ENCODE measurements at places on chromosomes 1 and 21.

DNA sequence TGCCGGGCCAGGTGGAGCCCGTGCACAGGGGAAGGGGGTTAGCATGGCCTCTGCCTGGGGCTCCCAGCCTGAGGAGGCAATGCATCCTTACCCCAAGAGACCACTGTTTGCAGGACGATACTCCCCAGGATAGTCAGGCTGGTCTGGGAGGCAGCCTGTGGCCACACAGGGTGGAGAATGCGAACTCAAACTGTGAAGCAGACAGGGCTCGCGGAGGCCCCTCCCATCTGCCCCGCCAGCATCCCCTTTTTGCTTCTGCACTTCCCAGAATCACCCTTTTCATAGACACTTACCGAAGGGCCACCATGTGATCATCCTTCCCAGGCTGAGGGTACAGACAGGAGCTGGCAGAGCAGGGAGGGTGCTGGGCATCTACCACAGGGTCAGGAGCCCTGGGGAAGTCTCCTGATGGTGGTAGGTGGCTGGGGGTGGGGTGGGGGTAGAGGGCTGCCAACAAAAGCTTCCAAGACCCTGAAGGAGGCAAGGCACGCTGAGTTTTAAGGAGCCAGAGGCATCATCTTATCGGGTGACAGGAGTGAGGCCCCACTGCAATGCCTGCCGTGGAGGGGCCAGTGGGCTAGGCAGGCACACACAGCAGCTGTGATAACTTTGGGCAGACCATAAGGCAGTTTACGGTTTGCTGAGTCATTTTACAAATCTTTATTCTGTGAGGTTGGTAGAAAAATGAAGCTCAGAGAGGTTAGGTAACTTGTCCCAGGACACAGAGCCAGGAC lies 31.3 kb upstream of the BTG2 start:
- no peak for DNase-seq

DNA sequence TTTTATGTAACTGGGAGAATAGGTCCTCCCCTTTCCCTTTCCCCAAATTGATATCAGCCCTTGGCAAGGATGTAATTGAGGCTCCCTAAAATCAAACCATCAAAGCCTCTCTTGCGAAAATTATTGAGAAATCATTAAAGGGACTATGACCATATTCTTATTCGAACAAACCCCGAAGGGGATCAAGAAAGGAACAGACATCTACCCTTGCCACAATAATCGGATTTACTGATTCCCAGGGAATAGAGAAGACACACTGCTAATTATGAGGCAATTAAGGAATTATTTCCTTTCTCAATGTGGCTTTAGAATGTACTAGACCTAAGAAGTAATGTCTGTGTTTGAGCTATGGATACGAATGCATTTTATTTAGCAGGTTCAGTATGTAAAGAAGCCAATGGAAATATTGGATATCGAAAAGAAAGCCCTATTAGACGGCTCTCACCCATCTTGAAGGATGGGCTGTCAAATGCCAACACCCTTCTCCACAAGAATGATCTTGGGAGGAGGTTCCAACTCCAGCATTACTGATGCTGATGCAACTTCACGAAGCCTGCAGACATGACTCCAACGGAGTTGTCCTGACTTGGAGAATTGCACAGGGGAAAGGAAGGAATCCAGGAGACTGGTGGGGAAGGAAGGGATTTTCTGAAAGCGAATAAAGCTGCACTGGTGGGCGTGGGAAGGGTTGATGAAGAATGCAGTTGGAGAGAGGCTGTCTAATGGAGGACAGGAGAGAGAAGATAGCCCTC lies 11.6 kb upstream of the PTPRF start:
- DNase-seq: no peak

DNA sequence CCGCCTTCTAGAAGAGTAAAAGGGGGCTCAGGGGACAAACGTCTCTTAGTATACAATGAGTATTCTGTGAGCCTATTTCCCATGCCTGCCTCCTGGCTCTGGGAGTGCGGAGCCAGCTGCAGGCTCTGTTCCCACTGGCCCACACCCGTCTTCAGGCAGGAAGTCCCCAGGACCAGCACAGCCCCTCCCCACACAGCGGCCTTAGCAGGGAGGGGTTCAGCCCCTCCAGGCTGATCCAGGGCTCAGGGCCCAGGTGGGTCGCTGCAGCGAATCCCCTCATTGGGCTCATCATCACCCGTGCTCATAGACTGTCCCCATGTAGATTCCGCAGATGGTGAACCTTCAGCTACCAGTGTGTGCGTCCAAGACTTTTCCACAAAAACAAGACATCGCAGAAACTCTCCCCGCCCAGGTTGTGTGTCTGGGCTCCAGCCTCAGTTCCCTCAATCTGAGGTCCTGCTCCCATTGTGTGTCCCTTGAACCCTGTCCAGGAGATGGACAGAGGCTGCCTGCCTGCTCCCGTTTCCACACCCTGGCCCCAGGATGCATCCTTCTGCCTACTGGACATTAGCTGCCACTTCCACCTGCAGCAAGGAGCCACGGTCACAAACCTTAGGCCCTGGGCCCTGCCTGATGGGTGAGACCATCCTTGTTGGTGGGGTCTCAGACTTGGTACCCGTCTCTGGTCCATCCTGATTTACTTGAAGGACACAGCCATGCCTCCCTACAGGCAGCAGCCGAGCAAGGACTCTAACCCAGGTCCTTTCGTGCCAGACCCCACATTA lies 39.4 kb downstream of the NENF start:
- DNase-seq: no peak

DNA sequence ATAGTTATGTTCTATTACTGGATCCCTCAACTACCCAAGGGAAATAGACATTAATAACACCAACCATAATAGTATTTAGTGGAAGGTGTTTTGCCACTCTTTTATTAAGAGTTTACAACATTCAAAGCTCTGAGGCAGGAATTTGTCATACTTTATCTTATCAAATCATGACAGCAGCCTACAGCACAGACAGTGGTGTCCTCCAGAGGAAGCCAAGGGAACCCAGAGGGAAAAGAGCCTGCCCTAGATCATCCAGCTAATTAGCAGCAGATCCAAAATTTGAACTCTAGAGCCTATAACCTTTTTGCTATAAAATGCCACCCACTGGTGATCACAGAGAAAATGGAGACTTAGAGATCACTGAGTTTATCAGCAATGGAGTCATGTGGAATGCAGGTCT lies 18.2 kb downstream of the VAV3 start:
- DNase-seq: no peak

DNA sequence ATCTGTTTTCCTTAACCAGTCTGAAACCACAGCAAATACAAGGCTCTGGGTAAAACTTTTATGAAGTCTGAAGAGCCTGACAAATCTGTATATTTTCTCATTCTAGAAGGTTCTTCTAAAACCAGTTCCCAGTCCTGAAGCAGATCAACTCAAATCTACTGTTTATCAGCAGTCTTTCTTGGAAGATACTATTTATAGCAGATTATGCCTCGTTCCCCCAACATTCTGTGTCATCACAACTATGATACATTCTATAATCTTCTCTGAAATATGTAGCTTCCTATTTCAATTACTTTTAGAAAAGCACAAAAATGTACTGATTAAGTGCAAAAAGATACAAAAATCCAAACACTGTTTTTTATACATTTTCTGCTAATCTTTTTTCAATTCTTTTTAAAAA lies 67.5 kb downstream of the NIBAN1 start:
- peak; percentile 33 for DNase-seq

DNA sequence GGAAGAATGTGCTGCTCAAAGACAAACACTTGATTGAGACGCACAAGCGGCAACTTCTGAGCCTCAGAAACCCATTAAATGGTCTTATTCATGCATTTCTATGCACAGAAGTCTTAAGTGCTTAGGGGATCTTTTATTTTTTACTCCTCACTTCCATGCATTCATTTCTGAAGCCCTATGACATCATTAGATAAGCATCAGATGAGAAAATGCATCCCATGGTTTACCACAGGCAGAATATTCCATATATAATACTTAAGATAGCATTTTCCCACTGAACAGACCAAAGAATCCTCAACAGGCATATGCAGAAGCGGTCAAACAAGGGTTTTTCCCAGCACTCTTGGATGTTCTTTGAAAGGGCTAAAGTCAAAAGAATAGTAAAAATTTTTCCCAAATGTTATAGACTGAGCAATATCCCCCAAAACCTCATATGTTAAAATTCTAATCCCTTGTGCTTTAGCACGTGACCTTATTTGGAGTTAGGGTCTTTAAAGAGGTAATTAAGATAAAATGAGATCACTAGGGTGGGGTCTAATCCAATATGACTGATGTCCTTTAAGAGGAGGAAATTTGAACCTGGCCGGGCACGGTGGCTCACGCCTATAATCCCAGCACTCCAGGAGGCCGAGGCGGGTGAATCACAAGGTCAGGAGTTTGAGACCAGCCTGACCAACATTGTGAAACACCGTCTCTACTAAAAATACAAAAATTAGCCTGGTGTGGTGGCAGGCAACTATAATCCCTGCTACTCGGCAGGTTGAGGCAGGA lies 22.6 kb upstream of the FAM89A start:
- peak; percentile 67 for DNase-seq

DNA sequence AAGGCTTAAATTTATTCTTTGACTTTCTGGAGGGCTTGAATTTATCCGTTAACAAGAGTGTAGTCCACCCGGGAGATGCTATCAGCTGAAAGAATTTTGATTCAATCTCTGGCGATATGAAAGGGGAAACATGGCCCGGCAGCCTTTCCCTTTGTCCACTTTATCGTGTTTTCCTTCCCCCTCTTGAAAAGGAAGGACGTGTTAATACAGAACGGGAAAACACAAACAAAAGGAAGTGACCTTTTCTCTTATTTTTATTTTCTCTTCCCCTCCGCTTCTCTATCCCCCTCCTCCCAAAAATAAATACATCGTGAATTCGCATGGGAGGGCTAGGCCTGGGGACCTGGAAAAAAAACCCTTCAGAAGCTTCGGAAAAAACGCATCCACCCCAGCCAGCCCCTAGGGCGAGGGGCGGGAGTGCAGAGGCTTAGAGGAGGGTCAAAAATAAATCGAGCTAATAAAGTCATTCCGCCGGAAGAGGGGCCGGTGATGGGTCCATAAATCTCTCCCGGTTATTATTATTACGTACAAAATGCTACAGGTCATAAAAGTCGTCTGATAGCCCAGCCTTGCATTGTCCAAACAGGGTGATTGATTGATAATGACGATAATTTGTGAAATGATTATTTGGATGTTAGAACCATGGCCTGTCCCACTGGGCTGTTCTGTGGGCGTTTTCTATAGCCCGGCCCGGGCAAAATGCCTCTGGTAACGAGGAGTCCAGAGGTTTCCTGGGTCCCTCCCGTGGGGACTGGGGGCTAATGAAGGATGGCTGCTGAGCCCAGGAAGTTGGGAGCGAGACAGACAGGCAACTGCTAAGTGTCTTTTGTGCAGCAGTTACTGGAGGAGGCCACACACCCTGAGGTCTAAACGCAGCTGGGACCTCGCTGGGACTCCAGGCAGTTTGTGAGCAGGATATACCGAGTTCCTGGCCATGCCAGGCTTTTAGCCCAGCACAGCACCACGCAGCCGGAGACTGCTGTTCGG lies 179.4 kb downstream of the PRDM16 start:
- no peak for DNase-seq

Measured in AG04449 (cell line).